AG09309 (cell line): ENCODE measurements at places on chromosomes 5 and 9.

GRCh38 chr5:17223367-17224185, 6.1 kb downstream of the BASP1 start:
- no peak for DNase-seq

DNA sequence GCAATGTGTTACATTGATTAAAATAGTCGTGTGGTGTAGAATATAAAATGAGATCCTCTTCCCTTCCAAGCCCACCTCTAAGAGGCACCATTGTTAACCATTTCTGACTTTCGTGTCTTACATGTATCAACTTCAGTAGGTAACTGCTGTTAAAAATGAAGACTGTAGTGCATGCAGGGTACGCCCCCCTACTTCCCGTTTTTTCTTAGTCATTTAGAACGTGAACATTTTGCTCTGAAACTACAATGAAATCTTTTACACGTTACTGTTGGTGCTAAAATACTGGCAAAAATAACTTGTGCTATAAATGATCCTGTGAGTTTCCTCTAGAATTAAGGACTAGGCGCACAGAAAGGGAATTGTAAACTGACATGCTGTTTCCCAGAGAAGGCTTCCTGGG, 41.5 kb downstream of the WNK2 start:
- no peak for DNase-seq

- no peak for DNase-seq
Observed at GRCh38 chr9:26535151-26535550, 357.5 kb downstream of the CAAP1 start.

- DNase-seq: no peak
Observed at GRCh38 chr5:172383191-172383802, 71.0 kb downstream of the SH3PXD2B start.

- DNase-seq: peak; percentile 1
Observed at GRCh38 chr5:64074533-64074932, 91.1 kb upstream of the RNF180 start.
